Right atrium auricular region (tissue), 2 donors: ENCODE measurements at places on chromosomes 13 and 19. TPM values are rescaled to one million over a fixed set of nuclear protein-coding genes. Genes with fewer than 3 reads are reported as not detected.

The CYSLTR2 gene
- total RNA-seq = 6.3 TPM

The ZNF222 gene
- 2.4 TPM for total RNA-seq

DNA sequence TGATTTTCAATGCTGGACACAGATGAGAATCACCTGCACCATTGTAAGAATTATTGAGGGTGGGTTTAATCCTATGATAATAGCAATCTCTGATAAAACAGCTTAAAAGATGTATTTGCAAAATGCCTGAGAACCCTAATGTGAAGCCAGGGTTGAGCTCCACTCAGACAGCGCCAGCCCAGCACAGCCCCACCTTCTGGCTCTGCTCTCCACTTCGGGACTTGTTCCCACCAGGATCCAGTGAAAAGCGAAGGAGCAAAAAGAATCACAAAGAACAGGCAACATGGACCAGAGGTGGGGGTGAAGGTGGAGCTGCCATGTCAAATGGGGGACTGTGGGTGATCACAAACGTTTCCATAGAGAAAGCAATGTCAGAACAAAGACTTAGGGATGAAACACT, 18.6 kb upstream of the ZNF816 start:
- no peak for DNase-seq

DNA sequence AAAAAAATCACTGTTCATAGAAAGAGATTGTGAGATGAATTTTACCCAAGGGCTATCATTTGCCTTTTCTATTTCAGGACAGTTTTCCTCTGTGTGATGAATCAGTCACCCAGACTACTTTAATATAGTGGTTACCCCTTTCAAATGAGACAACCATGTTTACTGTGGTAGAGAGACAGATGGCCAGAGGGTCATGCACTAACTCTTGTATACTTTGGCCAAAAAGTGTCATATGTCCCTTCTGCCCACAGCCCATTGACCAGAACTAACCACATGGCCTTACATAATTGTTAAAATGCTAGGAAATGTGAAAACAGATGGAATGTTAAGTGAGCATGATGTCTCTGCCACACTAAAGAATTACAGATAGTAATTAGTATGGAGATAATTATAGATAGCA, 498.7 kb downstream of the DACH1 start:
- DNase-seq = no peak

- DNase-seq = no peak
Measured at GRCh38 chr19:3251229-3251628, 26.8 kb downstream of the CELF5 start.

- DNase-seq = no peak
Measured at GRCh38 chr13:81637457-81637856, 1296.5 kb upstream of the SPRY2 start.

DNA sequence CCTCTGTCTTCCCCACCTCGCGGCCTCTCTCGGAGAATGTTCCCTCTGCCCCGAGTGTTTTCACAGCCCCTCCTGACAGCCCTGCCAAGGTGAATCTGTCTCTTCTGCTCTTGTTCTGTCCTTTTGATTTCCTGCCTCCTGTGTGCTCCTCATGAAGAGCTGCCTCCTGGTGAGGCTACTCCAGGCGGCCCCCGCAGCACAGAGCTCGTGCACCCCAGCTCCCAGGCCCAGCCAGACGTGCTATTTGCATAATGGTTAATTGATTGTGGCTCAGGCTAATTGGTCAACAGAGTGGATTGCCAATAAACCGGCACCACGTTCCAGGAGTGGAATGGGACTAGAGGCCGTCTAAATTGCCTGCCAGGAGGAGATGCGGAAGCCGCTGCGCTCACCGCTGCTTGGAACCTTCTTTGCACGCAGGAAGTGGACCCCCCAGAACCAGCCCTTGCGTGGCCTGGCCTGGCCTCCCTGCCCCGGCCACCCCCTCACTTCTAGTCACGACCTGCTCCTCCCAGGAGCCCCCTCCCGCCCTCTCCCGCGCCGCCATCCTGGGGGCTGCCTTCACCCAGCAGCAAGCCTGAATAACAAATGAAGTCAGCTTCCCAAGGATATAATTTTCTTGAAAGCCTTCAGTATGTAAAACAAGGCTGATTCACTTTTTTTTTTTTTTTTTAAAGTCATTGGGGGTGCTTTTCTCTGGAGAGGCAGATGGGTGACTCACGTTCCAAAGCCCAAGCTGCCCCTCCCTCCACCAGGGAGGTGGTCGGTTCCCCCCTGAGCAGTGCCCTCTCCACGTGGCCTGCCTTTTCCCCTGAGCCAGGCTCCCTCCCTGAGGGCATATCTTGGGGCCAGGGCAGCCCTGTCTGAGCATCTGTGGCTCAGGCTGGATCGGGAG, 144.0 kb downstream of the KDM4B start:
- no peak for DNase-seq

- no peak for DNase-seq
Measured at GRCh38 chr13:28299916-28300315, 161.6 kb downstream of the PAN3 start.

DNA sequence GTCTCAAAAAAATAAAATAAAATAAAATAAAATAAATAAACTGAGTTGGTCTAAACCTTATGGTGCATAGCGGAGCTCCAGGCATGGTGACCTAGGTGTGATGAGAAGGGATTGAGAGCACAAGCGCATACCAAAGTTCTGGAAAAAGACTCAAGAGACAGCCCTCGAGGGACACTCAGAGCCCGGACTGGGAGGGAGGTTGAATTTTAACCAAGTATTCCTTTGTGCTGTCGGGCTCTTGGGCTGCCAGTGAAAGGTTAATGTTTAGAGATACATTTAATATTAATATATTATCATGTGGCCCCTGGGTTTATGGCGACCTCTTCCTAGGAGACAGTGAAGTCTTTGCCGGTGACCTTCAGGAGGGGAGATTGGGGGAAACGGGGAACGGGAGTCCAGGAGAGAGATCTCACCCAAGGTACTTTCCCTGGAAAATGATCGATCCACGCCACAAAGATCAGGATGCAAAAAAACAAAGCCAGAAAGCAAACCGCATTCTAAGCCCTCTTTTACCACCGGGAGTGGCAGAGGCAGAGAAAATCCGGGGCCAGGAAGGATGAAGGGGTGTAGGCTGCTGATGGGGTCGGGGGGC, 1.6 kb downstream of the FUT6 start:
- DNase-seq = no peak

DNA sequence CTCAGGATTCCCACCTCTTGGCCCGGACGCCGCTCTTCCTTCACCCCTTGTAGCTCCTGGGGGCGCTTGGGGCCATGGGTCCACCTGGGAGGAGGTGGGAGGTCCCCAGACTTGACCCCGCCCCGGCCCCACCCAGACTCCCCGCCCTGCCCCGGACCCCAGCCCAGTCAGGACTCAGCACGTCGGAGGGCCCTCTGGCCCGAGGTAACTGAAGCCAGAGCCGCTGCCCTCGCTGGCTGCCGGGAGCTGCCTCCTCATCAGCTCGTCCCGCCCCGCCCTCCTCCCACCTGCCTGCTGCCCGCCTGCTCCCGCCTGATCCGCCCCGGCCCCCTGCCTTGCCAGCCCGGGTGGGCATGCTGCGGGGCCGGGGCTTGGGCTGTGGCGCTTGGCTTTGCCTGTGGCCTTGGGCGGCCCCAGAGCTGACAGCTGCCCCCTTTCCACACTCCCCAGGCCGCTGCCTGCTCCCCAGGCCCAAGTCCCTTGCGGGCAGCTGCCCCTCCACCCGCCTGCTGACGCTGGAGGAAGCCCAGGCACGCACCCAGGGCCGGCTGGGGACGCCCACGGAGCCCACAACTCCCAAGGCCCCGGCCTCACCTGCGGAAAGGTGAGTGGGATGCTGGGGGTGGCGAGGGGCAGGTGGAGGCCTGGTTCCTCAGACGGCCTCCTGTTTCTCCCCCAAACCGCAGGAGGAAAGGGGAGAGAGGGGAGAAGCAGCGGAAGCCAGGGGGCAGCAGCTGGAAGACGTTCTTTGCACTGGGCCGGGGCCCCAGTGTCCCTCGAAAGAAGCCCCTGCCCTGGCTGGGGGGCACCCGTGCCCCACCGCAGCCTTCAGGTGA, 9.4 kb downstream of the ARHGAP33 start:
- DNase-seq = no peak

- no peak for DNase-seq
Measured at GRCh38 chr13:20461860-20462532, 63.7 kb downstream of the CRYL1 start.

DNA sequence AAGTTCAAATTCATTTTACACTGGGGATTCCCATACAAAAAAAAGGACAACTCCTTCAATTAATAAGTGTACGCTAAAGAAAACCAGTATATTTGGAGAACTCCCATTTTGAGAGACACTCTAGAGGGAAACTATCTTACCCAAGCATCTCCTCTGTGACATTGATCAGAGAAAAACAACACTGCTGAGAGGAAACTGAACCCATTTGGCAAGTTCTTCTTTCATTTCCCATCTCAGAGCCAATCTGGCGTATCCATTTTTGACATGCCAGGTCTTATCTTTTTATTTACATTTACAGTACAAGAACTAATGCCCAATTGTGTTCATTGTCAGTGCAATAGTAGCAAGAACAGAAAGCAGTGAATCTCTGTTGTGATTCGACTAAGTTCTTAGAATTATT, 30.1 kb downstream of the LIG4 start:
- no peak for DNase-seq
